Activated CD8-positive, alpha-beta T cell treated with anti-CD3 and anti-CD28 coated beads for 36 hours (primary cell): ENCODE measurements at places on chromosomes 16 and 17. TPM values are rescaled to one million over a fixed set of nuclear protein-coding genes. Genes with fewer than 3 reads are reported as not detected.

TEX14 gene
- 0.23 TPM for total RNA-seq

TBC1D3C gene
- not detected for total RNA-seq

EPN3 gene
- total RNA-seq, result not detected

DNA sequence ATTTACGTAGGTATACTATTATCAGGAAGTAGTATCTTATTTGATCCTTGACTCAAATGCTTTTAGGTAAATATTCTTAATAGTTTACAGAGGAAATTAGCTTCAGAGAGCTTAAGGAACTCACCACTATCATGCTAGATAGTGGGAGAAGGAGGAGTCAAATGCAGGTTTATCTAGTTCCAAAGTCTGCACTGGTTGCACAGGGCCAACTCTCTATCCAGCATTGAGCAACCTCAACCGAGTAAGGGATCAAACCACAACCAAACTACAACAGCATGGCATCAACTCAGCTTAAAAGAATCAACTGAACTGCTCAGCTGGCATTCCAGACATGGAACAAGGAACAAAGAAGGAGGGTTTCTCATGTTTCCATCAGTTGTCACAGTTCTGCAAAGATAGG, 306.0 kb downstream of the MAF start:
- H3K27ac ChIP-seq, result no peak overlapping the region
- no peaks in the 10 kb centered on the region for H3K36me3 ChIP-seq
- no peak overlapping the region for H3K4me3 ChIP-seq
- DNase-seq, result no peak
- peaks cover 3% of the 10 kb centered on the region for H3K4me1 ChIP-seq

DNA sequence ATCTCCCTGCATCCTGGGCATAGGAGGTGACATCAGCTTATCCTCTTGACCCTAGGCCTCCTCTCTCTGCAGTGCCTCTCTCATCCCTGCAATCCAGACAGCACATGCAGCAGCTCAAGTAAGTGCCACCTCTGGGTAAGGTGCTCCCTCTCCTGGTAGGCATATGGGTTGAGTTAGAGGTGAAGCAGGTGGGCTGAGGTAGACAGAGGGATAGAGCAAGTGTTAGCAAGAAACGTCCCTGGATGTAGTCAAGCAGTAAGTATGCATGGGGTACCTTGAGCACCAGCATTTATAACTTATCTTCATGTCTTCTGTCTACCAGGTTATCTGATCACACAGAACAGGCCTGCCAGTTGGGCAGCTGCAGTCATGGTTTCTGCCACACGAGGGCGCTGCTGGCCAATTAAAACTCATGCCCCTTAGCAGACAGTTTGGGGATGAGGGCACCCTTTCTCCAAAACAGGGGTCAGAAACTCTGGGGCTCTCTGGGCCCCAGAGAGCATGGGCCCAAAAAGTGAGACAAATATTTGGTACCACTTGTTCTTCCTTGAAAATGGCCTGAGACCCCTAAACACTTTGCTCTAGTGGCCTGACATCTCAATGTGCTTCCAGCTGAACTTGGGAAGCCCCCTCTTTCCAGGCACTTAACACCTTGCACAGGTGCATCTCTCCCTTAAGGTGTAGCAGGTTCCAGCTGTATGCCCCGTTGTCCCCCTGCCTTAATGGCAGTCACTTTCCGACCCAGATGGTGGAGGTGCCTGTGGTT, 59.8 kb downstream of the NEUROD2 start:
- H3K27me3 ChIP-seq, result no peaks in the 10 kb centered on the region
- no peak overlapping the region for H3K4me3 ChIP-seq
- H3K36me3 ChIP-seq, result peaks cover 6% of the 10 kb centered on the region
- H3K4me1 ChIP-seq, result no peaks in the 10 kb centered on the region

DNA sequence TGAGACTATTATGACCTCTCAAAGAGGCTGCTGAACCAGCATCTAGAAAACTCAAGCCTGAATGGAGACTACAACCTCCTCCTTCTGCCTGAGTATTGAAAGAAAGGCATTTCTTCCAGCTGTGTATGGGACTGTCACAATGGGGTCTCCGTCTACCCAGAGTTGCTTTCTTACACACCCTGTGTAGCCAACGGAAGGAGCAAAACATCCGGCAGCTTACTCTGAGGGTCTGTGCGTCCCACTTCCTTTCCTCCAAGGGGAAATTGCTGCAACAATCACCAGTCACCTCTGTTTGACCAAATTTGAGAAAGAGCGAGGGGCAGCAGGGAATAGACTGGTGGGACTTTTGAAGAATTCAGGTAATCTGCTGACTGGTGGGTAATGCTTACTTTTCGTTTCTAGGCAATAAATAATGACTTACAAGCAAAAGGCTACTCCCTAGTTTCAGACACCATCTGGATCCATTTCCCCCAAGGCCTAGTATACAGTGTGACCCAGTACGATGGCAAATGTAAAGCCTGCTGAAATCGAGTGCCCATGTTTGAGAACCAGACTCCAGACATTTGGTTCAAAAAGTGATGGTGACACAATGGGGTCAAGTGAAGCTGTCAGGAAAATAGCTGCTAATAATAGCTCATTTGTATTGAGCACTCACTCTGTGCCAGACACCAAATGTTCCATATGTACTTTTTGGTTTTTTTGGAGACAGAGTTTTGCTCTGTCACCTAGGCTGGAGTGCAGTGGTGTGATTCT, 81.7 kb downstream of the YPEL2 start:
- H3K4me3 ChIP-seq, result no peak overlapping the region
- peaks cover 26% of the 10 kb centered on the region for H3K4me1 ChIP-seq
- no peaks in the 10 kb centered on the region for H3K27me3 ChIP-seq
- DNase-seq, result no peak

- DNase-seq, result peak; percentile 55
- H3K27me3 ChIP-seq, result no peaks in the 10 kb centered on the region
- H3K36me3 ChIP-seq, result peaks cover 3% of the 10 kb centered on the region
- no peak overlapping the region for H3K4me3 ChIP-seq
These were observed 185.3 kb upstream of the CACNG3 start for GRCh38 chr16:24070851-24071250.

GRCh38 chr16:57563487-57563750, 21.0 kb downstream of the ADGRG5 start:
- H3K27ac ChIP-seq, result no peak overlapping the region
- H3K4me1 ChIP-seq, result peaks cover 5% of the 10 kb centered on the region
- H3K4me3 ChIP-seq, result no peak overlapping the region
- peaks cover 10% of the 10 kb centered on the region for H3K36me3 ChIP-seq
- H3K27me3 ChIP-seq, result no peaks in the 10 kb centered on the region

DNA sequence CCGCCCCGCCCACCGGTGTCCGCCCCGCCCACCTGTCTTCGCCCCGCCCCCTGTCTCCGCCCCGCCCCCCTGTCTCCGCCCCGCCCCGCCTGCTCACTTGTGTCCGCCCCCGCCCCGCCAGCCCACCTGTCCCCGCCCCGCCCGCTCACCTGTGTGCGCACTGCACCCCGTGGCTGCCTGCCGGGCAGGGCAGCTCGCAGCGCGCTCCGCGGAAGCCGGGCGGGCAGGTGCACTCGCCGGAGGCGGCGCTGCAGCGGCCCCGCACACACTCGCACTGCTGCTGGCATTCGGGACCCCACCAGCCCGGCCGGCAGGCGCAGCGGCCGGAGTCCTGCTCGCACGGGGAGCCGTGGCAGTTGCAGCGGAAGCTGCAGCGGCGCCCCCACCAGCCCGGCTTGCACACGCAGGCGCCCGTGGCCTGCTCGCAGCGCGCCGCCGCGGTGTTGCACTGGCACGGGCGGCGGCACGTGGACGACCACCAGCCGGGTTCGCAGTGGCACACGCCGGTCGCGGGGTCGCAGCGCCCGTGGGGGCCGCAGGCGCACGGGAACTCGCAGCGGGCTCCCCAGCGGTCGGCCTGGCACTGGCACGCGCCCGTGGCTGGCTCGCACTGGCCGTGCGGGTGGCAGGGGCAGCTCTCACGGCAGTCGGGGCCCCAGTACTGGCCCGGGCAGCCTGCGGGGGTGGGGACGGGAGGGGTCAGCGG, 2.1 kb downstream of the SCARF1 start:
- no peak overlapping the region for H3K27ac ChIP-seq
- no peaks in the 10 kb centered on the region for H3K27me3 ChIP-seq
- peaks cover 26% of the 10 kb centered on the region for H3K4me1 ChIP-seq
- peak; percentile 67 for DNase-seq
- peak overlapping the region; percentile 70 for H3K4me3 ChIP-seq

DNA sequence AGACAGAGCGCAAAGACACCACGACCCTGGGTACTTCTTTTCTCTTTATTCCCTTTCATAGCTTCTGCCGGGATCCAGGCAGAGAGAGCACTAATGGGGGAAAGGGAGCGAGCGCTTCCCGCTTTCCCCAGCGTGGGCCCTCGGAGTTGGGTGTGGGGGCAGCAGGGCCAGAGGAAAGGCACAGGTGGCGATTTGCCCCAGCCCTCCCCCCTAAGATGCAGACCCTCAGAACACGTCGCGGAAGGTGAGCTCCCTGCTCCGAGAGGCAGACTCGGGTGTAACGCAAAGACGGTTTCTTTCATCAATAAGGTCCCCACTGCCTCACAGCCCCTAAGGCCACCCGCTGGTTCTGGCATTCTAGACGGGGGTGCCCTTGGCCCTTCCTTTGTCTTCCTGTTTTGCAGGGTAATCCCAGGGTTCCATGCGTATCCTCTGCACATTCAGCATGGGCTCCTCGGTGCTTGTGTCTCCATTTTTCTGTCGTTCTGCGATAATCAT, 570 bp upstream of the NME3 start:
- no peaks in the 10 kb centered on the region for H3K27me3 ChIP-seq
- no peak for DNase-seq
- H3K27ac ChIP-seq, result peak overlapping the region; percentile 99
